ENCODE measurements at places on chromosomes 13 and 19.

GRCh38 chr19:31370216-31370615 lies 21.0 kb upstream of the TSHZ3 start:
- no peak for DNase-seq

GRCh38 chr13:78606471-78607408 lies 3.4 kb upstream of the POU4F1 start:
- DNase-seq = no peak

DNA sequence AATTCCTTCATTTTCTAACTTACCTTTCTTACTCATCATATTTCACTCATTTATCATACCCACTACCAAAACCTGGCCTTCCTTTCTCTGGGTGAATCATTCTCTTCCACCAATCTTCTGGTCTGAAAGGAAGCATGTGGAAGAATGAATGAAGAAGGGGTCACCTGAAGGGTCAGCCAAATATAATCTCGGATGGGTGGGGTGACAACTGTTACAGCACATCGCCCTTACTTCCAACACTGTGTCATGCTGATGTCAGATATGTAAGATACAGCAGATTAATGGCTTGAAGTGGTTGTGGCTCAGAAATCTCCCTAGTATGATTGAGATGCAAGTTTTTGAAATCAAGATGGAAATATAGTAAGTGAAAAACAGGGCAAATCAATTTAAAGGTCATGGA lies 401.7 kb upstream of the HTR2A start:
- no peak for DNase-seq

DNA sequence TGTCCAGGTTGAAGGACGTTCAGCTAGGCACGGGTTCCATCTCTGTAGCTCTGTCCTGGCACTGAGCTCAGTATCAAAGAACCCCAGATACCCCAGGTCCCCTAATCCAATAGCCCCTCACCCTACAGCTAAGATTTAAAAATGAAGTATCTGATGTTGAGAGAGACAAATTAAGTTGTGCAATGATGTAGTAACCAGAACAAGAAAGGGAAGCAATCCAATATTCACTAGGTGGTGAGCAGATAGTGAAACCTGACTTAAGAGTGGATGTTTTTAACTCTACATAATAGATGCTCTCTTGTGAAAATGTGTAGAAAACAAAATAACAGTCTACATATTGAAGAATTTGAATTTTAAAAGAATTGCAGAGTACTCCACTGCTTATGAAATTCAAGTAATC lies 1.8 kb downstream of the ACOD1 start:
- no peak for DNase-seq

DNA sequence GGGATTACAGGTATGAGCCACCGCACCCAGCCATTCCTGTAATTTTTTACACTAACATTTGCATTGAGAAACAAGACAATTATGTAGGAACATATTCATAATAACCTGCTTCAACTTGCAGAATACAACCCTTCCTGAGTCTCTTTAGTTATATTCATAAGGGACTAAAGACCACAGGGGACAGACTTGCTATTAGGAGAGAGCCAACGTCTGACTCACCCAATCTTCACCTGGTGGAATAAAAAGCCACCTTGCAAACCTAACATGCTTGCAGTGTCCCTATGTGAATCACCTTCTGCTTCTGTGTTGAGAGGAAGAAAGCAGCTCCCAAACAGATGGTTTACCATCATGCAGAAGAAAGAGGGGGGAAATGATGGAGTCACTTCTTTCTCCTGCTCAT lies 456.1 kb downstream of the PCDH9 start:
- no peak for DNase-seq

- no peak for DNase-seq
Measured at GRCh38 chr13:73195091-73195490, 136.3 kb downstream of the KLF5 start.

DNA sequence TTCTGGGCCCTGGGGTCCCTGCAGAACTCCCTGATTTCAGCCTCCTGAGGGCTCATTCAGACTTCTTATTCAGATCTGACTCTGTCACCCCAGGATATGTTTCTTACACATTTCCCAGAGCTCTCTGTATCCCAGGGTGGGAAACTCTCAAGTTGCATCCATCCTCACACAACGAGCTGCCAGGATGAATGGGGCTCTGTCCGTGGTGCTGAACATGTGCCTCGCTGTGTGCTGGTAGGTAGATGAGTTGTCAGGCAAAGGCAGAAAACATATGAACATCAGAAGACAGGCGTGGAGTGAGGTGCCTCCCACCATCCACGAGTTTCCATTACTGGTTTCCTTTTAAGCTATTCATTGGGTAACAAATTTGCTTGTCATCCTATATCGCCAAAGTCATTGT lies 11.4 kb upstream of the IGFL1 start:
- DNase-seq = no peak

- no peak for DNase-seq
Measured at GRCh38 chr13:41500511-41500910, 43.2 kb downstream of the RGCC start.

DNA sequence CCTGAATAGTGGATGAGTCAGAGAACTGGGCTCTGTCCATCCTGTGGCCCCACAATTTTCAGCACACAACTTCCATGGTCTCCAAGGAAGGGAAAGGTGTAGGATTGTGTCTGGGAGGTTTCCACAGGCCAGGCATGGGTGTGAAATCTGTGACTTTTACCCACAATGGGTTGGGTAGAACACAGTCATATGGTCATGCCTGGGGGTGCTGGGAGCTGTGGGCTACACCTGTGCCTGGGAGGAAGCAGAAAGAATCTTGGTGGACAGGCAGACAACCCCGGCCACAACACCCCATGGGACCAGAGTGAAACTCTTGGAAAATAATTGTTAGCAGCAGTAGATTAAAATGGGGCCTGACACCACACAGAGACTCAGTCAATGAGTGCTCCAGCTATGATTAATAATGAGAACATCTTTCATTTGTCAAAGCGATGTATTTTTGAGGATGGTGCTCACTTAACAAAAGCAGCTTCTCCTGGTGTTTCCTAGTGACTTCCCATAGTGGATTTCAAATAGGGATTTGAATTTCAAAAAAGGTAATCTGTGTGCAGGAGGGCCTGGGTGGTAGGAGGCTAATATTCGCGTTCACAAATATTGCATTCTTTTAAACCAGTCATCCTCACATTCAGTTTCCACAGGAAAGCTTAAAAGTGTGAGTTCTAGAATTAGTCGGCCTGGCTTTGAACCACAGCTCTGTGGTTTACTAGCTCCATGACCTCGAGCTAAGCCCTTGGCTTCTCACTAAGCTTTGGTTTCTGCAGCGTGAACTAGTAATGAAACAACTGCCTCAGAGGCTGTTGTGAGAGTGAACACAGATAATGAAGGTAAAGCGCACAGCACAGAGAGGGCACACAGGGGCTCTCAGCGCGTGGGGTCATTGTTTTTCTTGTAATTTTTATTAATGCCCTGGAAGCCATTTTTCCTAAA lies 89.3 kb upstream of the UQCRFS1 start:
- no peak for DNase-seq

GRCh38 chr13:58324161-58324560 lies 692.6 kb downstream of the PCDH17 start:
- DNase-seq = no peak

DNA sequence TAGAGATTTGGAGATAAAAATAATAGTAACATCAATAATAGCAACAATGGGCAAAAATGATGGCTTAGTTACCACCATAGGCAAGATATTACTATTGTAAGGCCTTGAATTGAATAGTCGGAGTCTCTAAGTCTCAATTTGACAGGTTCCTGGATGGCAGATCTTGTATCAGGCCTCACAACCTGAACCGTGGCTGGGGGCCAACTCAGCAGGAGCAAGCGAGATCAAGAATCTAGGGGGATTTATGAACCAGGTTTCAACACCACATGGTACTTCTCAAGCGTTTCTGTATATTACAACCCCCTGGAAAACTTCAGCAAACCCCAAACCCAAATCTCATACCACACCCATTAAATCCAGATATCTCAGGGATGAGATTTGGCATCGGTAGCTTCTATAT lies 573.8 kb downstream of the LIG4 start:
- no peak for DNase-seq

- no peak for DNase-seq
Measured at GRCh38 chr13:81396192-81396591, 1055.3 kb upstream of the SPRY2 start.

GRCh38 chr19:9014803-9015202 lies 4.6 kb upstream of the MUC16 start:
- no peak for DNase-seq

DNA sequence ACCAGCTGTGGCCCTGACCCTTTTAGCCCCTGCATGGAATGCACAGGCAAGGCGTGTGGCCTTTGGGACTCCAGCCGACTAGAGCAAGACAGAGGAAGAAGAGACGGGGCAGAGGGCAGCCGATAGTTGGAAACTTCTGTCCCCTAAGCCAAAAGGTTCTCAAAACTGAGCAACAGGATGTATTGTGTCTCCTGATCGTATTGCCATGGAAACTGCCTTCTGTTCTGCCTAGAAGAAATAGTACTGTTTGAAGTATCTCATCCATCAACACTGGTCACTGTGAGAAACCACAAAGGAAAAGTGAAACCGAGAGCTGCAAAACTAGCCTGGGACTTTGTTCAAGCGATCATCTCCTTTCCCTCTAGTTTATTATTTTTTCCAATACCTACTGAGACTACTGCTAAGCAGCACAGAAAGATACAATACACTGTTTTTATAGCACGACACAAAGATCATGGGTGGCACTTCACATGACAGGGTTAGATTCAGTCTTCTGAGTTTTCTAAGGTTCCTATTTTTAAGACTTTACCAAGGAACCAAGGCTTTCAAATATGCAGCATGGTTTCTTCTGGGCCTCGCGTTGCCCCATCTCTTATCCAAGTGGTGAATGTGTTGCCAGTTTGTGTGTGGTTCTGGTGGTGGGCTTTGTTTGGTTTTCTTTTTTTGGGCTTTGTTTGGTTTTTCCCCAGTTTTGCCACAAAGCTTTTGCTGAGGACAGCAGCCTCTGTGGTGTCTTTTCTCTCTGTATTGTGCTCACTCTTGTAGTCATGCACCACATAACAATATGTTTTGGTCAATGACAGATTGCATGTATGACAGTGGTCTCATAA lies 49.3 kb upstream of the GPR183 start:
- DNase-seq = no peak

DNA sequence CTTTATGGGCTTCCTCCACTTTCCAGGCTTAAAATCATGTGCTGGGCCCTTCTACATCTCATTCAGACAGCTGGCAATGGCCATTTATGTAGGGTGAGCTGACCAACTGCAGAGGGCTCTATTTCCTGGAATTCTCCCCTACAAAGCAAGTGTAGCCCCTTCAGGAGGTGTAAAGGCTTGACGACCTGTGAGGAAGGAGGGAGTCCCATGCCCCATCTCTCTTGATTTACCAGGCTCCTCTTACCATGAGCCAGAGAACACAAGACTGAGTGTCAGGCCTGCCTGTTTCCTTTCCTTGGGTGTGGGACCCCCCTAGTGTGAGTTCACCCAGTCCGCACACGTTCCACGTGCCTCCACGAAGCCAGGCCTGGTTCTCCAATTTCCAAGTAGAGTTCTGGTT lies 16.6 kb downstream of the ZNF536 start:
- no peak for DNase-seq

- no peak for DNase-seq
Measured at GRCh38 chr13:48158915-48159314, 64.0 kb upstream of the MED4 start.

GRCh38 chr13:84243340-84243739 lies 361.1 kb upstream of the SLITRK1 start:
- DNase-seq = no peak

- DNase-seq = no peak
Measured at GRCh38 chr13:32135056-32135390, 103.4 kb downstream of the FRY start.

DNA sequence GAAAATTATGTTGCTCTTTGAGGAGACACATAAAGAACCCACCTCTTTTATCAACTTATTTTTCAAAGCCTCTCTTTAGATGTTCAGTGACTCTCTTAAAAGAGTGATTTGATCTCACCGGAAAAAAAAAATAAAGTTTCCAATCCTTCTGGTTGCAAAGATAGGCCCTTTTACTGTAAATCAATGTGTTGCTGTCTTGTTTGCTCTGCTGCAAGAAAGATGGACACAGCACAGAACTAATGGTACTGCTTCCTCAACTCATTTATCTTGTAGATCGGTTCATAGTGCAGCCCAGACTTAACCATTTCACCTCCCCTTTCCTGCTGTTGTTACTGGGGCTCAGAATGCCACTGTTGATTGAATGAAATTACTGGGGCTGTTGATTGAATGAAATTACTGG lies 388.9 kb upstream of the KLF12 start:
- DNase-seq = no peak

GRCh38 chr13:111924678-111925075 lies 142.3 kb upstream of the SOX1 start:
- DNase-seq = no peak

DNA sequence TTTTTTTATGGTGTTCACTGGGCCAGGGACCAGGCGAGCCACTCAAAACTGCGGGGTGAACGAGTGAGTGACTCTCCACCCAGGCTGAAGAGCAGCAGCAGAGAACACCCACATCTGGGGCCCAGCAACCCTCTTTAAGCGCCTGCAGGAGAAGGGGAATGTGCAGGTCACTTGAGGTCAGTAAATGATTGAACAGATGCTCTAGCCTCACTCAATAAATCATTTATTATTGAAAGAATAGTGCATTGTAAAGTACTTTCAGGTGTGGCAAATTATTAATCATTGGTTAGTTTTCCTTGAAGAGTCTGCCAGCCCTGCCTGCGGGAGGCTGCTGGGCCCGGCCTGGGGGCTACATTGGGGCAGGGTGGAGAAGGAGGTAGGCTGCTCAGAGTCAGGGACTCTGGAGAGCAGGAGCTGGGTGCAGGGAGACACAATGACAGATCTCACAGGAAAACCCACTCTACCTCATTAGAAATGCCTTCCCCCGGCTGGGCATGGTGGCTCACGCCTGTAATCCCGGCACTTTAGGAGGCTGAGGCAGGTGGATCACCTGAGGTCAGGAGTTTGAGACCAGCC lies 42.5 kb downstream of the ABCC4 start:
- DNase-seq = no peak

DNA sequence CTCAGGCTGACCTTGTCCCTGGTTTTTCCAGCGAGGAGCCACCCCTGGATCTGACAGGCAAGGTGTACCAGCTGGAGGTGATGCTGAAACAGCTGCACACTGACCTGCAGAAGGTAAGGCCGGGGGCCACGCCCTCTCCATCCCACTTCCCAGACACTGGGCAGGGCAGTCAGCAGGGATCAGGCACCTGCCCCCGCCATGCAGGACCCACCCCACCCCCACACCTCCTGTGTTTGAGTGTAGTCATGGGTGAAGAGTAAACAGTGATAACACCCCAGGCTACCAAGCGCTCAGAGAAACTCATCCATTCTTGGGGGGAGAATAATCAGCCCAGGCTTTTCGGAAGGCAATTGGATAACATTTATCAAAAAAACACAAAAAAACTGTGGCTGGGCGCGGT lies 19.9 kb downstream of the DPF1 start:
- DNase-seq = no peak

GRCh38 chr19:39347332-39348164 lies 5.3 kb downstream of the SAMD4B start:
- no peak for DNase-seq

GRCh38 chr13:45258334-45258675 lies 57.5 kb upstream of the KCTD4 start:
- DNase-seq = no peak

- DNase-seq = no peak
Measured at GRCh38 chr13:24097064-24097463, 63.5 kb upstream of the SPATA13 start.
